ENCODE measurements at places on chromosomes 11 and 22.
A peak's percentile ranks its signal among the peaks of the same experiment; 100 is the strongest.

- peak; percentile 83 for DNase-seq
These were observed 25.8 kb upstream of the MPPED1 start for GRCh38 chr22:43385770-43386641.

GRCh38 chr22:49406879-49407587 is 420.6 kb downstream of the BRD1 start:
- DNase-seq, result no peak

DNA sequence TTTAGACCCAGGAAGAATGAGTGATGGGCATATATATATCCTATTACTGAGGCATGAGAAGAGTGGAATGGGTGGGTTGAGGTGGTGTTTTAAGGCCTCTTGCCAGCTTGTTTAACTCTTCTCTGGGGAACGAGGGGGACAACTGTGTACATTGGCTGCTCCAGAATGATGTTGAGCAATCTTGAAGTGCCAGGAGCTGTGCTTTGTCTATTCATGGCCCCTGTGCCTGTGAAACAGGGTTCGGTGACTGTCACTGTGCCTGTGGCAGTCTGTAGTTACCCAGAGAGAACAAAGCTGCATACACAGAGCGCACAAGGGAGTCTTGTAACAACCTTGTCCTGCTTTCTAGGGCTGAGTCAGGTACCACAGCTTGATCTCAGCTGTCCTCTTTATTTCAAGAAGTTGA is 11.7 kb downstream of the LIMK2 start:
- DNase-seq, result no peak

DNA sequence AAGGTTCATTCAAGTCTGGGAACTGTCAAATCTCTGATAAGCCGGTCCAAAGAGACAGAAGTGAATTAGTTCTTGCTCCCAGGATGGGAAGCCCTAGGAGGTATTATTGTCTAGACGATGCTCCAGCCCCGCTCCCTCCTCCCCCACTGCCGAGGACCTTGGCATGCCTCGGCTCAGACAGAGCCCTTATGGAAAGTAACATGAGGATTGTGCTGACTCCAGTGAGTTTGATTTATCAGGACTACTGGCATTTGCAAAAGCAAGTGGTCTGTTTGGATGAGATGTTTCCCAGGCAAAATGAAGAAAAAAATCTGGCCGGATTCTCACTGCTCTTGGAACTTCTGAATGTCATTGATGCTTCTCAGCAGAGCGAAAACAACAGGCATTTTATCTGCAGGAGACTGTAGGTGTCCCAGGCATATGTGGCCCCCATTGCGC is 341.0 kb downstream of the ETS1 start:
- no peak for DNase-seq

DNA sequence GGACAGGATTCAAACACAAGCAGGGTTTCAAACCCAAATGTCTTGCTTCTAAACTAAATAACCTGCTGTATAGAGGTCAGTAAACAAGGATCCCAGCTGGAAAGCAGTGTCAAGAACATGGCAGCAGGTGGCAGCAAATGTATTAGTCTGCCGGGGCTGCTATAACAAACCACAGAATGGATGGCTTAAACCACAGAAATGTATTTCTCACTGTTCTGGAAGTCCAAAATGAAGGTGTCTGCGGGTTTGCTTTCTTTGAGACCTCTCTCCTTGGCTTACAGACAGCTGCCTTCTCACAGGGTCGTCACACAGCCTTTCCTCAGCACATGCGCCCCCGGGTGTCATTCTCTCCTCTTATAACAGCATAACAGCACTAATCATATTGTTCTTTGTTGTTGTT is 65.1 kb upstream of the LRRC55 start:
- peak; percentile 63 for DNase-seq

- DNase-seq, result no peak
These were observed 42.3 kb upstream of the NFRKB start for GRCh38 chr11:129937592-129938238.

DNA sequence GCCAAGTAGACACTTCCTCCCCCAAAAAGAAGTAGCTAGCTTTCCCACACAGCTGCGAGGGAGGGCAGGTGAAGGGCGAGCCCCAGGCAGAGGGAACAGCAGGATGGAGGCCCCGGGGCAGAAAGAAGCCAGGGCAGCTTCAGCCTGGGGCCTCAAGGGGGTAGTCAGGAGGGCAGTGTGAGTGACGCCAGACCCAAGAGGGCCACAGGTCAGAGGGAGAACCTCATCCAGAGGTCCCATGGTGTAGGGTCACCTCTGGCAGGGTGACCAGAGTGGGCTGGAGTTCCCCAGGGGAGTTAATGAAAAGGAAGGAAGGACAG is 9.2 kb downstream of the PRR5 start:
- DNase-seq, result no peak

- no peak for DNase-seq
These were observed 54.0 kb downstream of the SLC36A4 start for GRCh38 chr11:93143800-93144199.

GRCh38 chr22:44736581-44737405 is 15.6 kb upstream of the ARHGAP8 start:
- DNase-seq, result no peak

GRCh38 chr11:34431979-34432378 is 6.8 kb upstream of the CAT start:
- peak; percentile 69 for DNase-seq

DNA sequence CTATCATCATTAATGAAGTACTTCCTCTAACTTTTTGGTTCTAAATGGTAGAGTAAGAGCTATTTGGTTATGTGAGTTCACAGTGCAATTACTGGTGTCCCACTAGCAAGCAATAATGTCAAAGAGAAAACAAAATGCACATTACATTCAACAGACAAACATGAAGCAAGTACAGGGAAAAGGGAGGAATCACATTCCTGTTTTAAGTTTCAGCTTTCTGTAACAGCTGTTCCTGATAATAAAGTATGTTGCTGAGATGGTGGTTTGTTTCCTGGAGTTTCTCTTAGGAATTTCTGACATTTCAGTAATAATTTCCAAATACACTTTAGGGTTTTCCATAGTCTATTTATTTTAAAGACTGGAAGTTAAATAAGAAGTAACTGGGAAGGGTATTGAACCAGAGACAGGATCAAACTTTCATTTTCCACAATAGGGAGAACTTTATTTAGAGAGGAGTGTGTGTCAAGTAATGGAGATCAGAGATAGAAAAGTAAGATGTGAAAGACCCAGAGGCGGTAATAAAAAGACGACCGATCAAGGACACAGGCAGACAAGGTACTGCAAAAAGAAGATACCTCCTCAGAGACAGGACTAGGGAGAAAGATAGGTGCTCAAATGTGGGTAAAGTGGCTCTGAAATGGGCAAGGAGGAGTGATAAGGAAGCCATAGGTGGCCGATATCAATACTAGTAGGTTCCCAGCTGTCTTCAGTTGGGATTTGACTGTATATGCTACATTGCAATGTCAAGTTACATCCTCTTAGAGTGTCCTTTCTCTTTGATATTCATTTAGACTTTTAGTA is 20.8 kb upstream of the CLNS1A start:
- DNase-seq, result no peak

DNA sequence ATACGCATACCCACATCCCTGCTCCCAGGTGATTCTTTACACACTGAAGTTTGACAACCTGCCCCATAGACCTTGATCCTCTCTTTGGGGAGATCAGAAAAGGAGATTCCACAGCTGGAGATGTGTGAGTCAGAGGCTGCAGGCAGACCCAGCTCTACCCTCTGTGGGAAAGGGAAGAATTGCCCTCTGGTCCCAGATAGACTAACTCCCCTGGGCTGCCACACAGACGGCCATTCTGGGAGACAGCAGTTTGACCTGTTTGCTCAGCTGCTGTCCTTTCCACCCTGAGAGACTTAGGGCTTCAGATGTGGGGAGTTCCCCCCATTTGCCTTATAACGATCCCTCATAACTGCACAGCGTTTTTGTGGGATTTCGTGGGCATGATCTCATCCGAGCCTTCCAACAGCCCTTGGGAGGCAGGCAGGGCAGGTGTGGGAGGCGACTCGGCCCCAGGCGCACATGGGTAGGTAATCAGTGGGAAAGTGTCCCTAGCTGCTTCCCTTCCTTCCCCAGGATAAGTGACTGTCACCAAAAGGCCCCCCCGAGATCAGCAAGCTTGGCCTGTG is 14.1 kb downstream of the FAM83F start:
- no peak for DNase-seq
